Cardiac muscle cell (in vitro differentiated cells and primary cell): ENCODE measurements at places on chromosomes 5 and 9.

DNA sequence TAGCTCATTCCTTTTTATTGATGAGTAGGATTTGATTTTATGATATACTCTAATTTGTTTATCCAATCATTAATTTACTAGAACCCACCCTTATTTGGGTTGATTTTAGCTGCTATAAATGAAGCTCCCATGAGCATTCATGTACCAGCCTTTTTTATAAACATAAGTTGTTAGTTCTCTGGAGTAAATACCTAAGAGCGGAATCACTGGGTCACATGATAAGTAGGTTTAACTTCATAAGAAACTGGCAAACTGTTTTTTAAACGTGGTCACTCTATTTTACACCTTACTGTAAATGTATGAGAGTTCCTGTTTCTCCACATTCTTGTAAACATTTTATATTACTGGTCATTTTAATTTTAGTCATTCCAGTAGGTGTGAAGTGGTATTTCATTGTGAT lies 364.6 kb downstream of the NPR3 start:
- DNase-seq, result no peak

DNA sequence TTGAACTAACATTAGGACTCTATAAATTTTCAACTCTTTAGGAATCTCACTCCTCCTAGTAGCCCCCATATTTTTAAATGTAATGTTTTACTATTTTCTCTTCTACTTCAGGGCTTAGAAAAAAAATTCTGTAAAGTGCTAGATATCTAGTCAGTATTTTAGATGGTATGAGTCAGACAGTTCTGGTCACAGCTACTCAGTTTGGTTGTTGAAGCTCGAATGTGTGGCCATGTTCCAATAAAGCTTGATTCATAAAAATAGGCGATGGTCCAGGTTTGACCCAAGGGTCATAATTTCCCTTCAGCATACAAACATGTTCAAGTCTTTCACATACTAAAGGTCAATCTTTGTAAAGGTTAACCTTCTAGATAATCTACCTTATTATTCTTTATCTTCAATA lies 566.0 kb upstream of the CDH18 start:
- peak; percentile 61 for DNase-seq

- DNase-seq, result peak; percentile 26
Observed at GRCh38 chr5:6700074-6700684, 13.1 kb upstream of the TENT4A start.

- no peak for DNase-seq
Observed at GRCh38 chr9:126849591-126850225, 10.7 kb upstream of the ZBTB34 start.

DNA sequence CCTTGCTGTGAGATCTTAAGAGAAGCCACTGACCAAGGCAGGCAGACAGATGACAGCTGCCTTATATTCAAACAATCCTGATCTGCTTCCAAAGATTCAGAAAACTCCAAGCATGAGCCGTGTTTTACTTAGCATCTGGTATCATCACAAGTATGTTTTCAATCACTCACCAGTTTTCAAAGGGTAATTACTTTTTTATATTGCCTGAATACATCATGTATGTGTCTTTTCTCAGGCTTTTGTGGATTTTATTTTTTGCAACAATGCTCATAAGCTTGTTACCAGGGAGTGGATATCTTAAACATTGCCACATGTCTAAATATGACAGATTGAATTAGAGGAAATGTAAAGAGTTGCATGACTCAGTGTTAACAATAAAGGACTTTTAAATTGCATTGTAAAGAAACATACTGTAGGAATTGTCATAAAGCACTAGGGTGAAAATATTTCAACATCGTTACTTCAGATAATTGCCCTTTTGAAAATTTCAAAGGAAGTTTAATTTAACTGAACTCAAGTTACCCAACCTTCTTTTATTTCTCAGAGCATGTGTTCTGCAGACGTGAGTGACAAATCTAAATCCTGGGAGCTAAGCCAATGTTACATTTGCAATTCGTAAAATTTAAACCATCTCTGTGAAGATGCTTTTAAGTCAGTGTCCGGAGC lies 326.1 kb downstream of the PLK2 start:
- no peak for DNase-seq

DNA sequence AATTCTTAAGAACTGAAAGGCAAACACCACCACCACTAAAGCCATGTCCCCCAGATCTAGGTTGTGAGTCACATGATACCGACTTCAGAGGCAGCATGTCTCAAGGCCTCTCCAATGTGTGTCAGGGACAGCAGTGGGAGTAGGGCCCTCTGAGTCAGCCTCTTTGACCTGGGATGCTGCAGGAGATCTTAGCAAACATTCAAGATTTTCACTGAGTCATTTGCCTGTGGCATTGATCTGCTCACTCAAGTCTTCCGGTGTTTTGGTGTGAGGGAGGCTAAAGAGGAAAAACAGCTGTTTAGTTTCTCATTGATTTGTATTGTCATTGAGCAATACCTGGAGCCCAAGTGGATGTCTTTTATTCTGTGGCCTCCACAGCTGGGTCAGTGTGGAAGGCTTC lies 36.1 kb downstream of the TMC1 start:
- peak; percentile 78 for DNase-seq

DNA sequence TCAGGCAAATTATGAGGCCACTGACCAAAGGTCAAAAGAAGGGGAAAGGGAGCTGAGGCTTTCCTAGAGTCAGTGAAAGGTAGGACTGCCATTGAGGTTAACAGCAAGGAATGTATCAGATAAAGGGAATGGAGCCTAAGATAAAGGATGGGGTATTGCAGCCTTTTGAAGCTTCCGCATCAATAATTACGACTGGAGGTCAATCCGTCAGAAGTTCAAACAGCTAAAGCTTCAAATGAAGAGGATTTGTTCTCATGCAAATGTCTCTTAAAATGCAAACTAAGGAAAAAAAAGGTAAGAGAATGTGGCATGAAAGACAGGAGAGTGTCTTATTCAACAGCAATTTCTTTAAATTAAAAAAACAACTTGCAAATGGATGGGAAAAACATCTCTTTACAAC lies 341.1 kb upstream of the RGMB start:
- no peak for DNase-seq

- DNase-seq, result no peak
Observed at GRCh38 chr5:139667730-139668063, 19.5 kb downstream of the CXXC5 start.

DNA sequence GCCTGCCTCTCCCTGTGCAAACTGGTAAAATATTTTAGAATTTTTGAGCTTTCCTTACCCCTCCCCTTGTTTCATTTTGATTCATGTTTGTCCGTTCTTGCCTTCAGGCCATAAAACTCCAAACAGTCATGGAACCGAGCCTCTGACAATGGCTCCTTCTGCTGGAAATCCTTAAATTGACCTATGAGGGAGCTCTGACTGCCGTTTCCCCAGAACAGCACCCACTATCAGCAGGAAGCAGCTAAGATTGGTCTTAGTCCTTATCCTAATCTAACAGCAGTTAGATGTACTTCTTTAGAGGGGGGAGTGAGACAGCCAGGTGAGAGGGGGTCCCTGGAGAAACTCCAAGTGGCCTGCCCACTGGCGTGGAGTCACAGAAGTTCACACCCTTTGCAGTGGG lies 106.7 kb downstream of the FAM174A start:
- no peak for DNase-seq

GRCh38 chr9:32455738-32456137 lies 70.3 kb downstream of the RIGI start:
- DNase-seq, result peak; percentile 49

GRCh38 chr5:43007911-43008362 lies 32.2 kb downstream of the ANXA2R start:
- DNase-seq, result peak; percentile 89

- DNase-seq, result no peak
Observed at GRCh38 chr5:81422671-81423070, 28.7 kb upstream of the ACOT12 start.
